Caco-2 (cell line): ENCODE measurements at places on chromosomes 3 and 15.

DNA sequence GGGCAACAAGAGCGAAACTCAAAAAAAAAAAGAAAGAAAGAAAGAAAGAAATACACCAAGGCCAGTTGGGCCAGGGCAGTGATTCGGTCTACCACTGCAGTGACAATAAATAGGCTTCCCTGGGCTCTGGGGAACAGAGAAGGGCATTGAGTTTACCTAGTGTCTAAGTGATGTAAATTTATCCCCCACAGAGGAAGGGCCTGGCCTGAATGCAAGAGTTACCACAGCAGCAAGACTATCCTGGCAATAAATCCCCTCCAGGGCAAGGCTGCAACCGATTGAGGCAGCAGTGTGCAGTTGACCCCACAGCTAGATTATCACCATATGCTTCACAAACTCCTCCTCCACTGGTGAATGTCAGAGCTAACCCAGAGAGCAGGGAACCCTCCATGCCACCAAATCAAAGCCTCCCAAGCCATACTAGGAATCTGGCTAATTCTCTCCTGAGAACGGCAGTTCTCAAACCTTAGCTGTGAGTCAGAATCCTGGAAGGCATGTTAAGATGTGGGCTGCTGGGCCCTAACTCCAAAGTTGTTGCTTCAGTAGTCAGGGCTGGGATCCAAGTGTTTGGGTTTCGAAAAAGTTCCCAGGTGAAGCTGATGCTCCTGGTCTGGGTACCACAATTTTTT lies 64.3 kb upstream of the GATM start:
- DNase-seq = no peak

DNA sequence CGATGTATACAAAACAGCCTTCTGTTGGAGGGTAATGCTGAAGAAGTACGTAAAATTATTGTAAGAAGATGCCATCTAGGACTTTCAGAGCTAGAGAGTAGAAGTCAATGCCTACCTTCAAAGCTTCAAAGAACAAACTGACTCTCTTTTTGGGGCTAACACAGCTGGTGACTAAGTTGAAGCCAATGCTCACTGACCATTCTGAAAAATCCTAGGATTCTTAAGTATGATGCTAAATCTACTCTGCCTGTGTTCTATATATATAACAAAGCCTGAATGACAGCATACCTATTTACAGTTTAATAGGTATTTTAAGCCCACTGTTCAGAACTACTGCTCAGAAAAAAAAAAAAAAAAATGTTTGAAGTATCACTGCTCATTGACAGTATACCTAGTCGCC lies 18.9 kb downstream of the ADPGK start:
- no peak for DNase-seq

GRCh38 chr15:98959640-98960007 lies 48.0 kb downstream of the PGPEP1L start:
- DNase-seq = no peak

- DNase-seq = no peak
These were observed 185.0 kb downstream of the TIGIT start for GRCh38 chr3:114478801-114479200.

DNA sequence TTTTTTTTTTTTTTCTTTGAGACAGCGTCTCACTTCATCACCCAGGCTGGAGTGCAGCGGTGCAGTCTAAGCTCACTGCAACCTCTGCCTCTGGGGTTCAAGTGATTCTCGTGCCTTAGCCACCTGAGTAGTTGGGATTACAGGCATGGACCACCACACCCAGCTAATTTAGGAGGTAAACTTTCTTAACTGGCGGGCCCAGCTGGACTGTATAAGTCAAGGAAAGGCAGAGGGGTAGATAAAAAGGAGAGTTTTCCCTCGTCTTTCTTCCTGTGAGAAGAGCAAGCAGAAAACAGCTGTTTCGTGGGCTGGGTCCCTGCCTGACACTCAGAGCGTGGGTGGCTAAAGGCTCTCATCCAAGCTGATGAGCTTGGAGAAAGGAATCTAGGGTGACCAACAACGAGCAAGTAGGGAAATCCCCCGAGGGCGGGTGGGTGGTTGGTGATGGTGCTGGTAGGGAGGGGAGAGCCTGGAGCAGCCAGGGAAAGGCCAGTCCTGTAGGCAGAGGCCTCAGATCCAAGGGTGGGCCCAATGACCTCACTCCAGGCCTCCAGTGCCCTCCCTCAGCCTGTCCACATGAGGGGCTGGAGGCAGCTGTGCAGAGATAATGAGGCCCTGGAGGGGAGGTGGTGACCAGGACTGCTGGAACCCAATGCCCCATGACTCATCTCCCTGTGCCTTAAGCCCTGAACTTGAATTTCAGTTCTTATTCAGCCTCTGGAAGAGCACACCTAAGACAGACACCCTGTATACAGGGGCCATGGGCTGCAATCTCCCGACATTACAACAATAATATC lies 43.1 kb upstream of the LIMD1 start:
- DNase-seq = no peak

DNA sequence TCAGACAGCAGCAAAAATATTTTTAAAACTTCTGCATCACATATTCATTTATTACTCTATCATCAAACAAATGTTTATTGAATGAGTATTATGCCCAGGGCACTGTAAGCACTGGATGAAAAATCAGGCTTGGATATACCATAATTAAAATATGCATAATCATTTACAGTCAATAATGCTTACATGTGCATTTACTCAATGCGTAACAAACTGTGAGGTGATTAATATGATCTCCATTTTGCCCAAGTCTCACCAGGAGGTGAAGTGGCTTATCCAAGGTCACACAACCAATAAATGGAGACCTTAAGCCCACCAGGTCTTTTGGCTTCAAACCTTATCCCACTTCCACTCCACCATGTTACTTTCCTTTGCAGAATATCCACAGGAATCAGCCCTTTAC lies 117.3 kb upstream of the SLC24A5 start:
- DNase-seq = no peak

DNA sequence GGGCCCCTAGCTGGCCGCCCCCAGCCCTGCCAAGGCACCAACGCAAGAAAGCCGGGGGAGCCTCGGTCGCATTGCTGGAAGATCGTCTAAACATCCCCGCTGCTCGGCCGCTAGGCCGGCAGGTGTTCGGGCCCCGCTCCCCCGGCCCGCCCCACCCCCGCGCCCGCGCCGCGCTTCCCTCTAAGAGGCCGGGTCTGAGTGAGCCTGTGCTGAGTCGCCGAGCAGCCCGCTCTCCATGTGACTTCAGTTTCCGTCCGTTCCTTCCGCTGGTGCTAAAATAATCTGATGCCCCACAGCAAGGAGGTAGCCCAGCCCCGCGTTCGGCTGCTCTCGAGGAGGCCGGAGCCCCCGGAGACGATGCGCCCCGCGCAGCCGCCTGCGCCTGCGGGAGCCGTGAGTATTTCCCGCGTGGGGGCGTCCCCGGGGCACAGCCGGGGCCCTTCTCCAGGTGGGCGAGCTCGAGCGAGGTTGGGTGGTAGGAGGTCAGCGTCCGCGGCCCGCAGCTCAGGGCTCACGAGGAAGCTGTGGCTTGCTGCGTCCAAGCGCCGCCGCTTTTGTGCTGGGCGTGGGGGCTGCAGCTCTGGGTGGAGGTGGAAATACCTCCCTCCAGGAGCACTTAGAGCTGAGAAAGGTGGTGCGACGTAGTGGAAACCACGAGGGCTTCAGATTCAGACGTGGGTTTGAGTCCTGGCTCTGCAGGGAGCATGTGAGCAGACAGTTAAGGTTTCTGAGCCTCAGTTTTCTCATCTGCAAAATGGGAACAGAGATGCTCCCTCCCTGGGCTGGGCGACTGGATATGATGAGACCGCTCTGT lies at the start of gene NRROS:
TSS of gene NRROS (plus strand) at position 212 of the 814 bp plus-strand sequence. CDS start 14,846 bp downstream, outside the sequence.
- peak; percentile 53 for DNase-seq

DNA sequence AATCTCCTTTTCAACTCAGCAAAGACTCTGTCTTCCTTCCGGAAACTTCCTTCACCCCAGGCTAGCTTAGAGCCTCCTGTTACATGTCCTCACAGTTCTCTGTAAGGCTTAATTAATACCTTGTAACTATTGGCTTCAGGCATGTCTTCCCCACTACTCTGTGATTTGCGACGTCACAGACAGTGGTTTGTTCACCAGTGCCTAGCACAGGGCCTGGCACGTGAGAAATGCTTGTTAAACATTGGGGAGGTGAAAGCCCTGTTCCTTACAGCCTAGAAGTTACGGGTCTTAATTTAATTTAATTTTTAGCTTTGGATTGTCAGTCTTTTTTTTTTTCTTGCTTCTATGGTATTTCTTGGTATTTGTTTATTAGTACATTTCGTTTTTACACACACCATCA lies 36.4 kb upstream of the CACNA2D3 start:
- DNase-seq = no peak

GRCh38 chr15:92665100-92665555 lies 9.6 kb upstream of the FAM174B start:
- DNase-seq = no peak

DNA sequence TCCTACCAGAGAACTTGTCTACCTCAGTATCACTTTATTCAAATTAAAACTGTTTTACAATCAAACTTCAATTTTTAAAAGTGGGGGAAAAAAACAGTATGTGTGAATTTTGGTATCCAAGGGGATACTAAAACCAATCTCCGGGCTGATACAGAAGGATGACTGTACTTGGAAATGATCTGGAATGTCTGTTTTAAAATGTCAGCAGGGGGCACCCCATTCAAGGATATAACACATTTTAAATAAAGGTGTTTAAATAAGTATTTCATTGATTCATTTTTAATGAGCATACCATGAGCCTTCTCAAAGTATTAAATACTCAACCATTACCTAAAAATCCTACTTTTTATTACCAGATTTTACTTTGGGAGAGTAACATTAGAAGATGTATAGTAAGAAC lies 67.9 kb downstream of the ULK4 start:
- peak; percentile 44 for DNase-seq

- DNase-seq = no peak
These were observed 53.0 kb upstream of the DAZL start for GRCh38 chr3:16658004-16658924.

GRCh38 chr3:86438544-86438943 lies 552.4 kb downstream of the VGLL3 start:
- no peak for DNase-seq

GRCh38 chr3:139251529-139251928 lies 92.3 kb upstream of the MRPS22 start:
- DNase-seq = no peak

DNA sequence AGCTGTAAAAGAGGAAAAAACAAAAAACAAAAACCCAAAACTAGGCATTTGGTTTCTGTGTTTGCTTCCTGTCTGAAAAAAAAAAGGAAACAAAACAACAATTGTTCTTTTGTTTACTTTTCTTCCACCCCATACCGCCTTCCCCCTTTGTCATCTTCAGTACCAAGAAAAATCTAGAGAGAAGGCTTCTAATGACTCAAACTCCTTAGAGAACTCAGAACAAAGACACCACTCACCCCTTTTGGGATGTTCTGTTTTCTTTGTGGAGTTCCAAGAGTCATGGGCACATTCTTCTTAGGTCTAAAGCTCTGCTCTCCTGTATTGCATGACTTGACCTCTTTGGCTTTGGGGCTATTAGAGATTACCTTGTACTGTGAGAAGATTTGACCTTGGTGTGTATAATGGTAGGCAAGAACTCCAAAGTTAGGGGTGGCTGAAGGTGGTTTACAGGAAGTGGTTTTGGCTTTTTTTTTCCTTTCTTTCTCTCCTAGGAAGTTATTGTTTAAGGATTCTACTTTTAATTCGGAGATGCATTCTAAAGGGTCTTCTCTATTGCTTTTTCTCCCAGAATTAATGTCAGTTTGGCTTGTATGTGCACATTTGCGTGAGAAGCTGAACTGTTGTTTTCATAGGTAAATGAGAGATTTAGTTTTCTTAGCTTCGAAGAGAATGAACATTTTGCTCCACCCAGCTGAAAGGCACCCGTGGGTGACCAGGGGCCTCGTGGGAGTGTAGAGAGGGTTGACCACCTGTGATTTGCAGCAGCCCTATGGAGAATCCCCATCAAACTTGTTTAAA lies 39.5 kb upstream of the ZBTB20 start:
- DNase-seq = no peak

GRCh38 chr3:9659849-9660248 lies 10.5 kb downstream of the MTMR14 start:
- DNase-seq = no peak

- no peak for DNase-seq
These were observed 75.8 kb downstream of the RORA start for GRCh38 chr15:61153291-61153690.

DNA sequence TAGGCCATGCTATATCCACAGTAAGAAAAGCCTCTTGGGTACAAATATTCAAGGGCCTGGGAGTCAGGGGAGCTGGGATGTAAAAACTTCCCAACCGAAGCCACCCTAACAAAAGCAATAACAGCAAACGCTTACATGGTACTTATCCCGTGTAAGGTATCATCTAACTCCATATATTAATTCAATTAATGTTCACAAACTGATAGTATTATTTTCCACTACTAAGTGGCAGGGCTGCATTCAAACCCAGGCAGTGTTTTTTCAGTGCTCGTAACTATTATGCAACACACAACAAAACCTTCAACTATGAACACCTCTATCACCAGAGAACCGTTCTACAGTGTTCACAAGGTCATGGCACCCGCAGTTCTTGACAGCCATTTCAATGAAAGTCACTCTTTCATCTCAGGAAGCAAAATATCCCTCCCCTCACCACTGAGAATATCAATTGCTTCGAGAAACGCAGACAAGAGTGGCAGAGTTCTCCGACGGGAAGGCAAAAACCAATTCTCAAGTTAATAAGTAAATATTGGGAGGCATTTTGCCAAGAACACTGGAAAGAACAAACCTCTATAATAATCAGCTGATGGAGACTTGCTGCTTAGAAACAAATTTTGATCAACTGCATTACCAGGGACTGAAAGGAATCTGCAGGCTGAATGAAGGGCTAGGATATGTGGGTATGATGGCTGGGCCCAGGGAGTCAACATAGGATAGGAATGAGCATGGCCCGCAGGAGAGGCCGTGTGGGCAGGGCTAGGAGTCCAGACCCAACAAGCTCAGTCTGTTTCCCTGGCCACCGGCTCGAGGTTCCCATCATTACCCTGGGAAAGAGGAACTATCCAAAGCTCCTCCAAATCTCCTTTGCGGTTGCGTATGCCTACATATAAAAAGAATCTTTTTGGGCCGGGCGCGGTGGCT lies 72.3 kb downstream of the XXYLT1 start:
- DNase-seq = no peak

GRCh38 chr3:13452490-13453335 lies 27.4 kb upstream of the HDAC11 start:
- peak; percentile 61 for DNase-seq

DNA sequence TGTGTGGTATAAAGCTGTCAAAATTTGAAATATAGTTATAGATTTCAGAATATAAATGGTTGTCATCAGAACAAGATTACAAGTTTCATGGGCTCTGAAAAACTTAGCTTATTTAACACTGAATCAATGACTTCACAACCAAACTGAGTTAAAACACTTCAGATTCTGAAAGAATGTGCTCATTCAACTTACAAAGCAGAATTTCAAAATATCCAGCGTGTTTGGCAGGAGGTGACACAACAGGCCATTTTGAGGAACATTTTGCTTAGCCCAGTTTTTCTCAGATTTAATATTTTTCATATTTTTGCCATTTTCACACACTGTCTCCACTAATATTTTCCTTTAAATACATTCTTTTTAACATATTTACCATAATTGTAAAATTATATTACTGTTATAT lies 781.1 kb downstream of the TUSC7 start:
- no peak for DNase-seq
